ENCODE measurements at places on chromosomes 2 and 18.

- DNase-seq = no peak
These were observed 33.0 kb downstream of the CRACDL start for GRCh38 chr2:98903064-98903355.

GRCh38 chr18:23992089-23992940 lies 22.2 kb upstream of the TTC39C start:
- no peak for DNase-seq

- no peak for DNase-seq
These were observed 20.5 kb downstream of the CFAP65 start for GRCh38 chr2:219020604-219021365.

DNA sequence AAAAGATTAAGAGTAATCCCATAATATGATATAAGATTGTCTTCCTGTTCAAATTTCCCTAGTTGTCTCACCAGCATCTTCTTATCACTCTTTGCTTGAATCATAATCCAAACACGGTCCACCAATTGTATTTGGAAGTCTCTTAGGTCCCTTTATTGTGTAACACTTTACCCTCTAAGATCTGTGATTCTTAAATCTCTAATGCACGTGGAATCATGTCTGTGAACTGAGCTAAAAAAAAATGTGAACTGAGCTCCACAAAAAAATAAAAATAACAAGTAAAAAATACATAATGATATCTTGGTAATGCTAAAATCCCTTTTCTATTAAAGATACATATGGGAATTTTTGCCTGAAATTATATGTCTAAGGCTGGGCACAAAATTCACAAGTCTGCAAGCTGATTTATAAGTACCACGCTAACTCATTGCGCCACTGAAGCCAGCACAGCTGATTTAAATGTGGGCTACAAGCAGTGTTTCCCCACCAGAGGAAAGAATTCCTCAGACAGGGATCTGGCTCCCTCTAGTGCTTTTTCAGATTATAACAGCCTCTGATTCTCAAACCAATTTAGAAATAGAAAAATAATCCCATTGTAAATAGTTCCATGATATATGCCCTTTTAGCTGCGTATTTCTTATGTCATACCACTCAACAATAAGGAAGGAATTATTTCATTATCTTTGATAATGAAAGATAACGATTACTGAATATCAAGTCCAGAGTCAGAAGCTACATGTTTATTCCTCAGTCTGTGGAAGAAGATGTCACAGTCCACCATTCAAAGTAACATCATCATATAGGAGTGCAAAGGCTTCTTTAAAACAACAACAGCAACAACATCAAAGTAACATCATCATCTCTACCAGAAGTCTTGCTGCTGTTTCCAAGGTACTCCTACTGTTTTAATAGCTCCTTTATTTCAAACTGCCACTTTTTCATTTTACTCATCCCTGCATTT lies 22.9 kb downstream of the RBM43 start:
- DNase-seq = no peak

- DNase-seq = no peak
These were observed 325.8 kb downstream of the DYSF start for GRCh38 chr2:71778936-71779773.

- no peak for DNase-seq
These were observed 304.4 kb upstream of the HS6ST1 start for GRCh38 chr2:128622955-128623620.

- DNase-seq = no peak
These were observed 8.9 kb downstream of the MAPRE2 start for GRCh38 chr18:35050028-35050546.

GRCh38 chr18:79275992-79276391 lies 119.7 kb upstream of the NFATC1 start:
- DNase-seq = peak; percentile 41

- no peak for DNase-seq
These were observed 295.3 kb upstream of the EPAS1 start for GRCh38 chr2:46001741-46002506.

GRCh38 chr2:30731706-30732105 lies 75.5 kb downstream of the CAPN13 start:
- no peak for DNase-seq

GRCh38 chr2:126880817-126881216 lies 17.9 kb upstream of the TEX51 start:
- no peak for DNase-seq

DNA sequence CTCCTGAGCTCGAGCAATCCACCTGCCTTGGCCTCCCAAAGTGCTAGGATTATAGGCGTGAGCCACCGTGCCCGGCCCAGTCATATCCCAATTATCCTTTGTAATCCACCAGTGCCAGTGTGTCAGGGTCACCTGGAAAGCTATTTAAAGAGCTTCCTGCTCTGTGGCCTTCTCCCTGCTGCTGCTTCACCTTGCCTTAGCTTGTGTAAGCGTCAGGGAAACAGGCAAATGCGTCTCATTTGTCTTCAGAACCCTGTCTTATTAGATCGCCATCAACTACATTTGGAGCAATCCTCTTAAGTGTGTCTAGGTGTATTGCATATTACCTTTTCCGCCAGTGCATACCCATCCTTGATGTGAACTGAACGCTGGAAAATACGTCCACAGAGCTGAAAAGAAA lies 10.2 kb downstream of the KIF5C start:
- DNase-seq = no peak

DNA sequence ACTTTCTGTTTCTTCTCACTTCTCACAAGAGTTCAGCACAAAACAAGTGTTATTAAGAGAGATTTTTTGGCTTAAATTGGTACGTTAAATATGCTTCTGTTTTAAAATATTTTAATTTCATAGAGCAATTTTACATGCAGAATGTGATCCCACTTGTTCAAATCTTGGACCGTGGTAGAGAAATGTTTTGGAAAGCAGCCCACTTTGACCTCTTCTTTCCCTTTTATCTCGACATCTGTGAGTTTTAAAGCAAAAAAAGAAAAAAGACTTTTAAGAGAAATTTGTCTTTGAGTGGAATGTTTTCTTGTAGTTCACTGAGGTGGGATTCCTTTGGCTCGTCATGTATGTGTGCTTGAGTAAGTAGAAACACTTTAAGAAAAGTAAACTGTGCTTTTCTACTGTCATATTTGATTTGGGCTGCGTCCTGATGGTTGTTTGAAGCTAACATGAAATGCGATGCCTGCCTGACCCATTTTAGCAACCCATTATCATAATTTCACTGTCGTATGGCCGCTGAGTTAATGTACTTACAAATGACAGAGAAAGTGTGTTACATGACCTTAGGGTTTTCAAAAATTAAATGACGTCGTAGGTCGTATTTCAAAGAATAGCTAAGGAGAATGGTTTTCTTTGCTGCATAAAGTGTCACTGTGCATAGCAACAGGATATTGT lies 54.5 kb downstream of the TSHZ1 start:
- no peak for DNase-seq

DNA sequence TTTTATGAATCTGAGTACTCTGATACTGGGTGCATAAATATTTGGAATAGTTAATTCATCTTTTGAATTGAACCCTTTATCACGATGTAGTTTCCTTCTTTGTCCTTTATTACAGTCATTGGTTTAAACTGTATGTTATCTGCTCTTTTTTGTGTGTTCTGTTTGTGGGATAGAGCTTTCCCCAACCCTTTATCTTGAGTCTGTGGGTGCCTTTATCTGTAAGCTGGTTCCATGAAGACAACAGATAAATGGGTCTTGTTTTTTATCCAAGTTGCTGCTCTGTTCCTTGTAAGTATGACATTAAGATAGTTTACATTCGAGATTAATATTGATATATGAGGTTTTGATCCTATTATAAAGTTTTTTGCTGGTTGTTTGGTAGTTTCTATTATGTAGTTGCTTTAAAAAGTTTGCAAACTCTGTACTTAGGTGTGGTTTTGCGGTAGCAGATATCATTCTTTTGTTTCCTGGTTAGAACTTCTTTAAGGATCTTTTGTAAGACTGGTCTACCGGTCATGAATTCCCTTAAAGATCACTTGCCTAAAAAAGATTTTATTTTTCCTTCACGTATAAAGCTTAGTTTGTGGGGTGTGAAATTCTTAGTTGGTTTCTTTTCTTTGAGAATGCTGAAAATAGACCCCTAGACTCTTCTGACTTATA lies 1451.3 kb upstream of the SLC39A10 start:
- DNase-seq = no peak

DNA sequence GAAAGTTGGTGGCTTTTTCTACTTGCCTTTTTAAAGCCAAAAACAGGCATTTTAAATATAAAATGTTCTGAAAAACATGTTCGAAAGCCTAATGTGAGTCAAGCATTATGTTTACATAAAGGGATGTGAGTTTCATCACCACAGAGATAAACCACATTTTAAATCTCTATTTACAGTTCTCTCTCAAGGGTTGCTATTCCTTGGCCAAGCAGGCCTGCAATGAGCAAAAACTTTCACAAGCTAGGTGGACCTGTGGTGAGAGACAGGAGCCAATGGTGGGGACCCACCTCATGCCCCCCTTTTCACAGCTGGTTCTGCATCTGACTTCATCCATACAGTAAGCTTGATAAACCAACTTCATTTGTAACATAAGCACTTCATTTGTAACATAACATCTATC lies 65.1 kb downstream of the CUL3 start:
- no peak for DNase-seq

Measured in GDM1 (cell line).